ENCODE measurements at places on chromosomes 12 and 14.
A peak's percentile ranks its signal among the peaks of the same experiment; 100 is the strongest.

DNA sequence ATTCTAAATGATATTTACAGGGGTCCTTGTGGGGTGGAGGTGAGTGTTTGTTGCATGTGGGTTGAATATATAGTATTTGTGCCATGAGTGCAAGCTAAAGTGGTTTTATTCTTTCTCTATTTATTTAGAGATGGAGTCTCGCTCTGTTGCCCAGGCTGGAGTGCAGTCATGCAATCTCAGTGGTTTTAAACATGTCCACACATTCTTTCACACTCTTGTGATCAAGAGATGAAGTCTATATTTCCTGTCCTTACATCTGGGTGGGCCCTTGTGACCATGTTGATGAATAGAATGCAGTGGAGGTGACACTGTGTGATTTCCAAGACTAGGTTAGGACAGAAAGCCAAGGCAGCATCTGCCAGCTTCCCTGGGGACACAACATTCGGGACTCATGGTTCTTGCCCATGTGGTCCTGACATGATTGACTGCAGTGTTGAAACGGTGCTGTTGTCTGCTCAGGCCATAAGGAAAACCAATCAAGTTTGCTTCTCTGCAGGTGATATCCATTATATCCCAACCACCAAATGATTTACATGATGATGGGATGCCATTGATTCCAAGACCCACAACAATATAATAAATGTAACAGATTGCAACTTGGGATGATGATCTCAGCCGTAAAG, 172.6 kb downstream of the SUDS3 start:
- DNase-seq = no peak

DNA sequence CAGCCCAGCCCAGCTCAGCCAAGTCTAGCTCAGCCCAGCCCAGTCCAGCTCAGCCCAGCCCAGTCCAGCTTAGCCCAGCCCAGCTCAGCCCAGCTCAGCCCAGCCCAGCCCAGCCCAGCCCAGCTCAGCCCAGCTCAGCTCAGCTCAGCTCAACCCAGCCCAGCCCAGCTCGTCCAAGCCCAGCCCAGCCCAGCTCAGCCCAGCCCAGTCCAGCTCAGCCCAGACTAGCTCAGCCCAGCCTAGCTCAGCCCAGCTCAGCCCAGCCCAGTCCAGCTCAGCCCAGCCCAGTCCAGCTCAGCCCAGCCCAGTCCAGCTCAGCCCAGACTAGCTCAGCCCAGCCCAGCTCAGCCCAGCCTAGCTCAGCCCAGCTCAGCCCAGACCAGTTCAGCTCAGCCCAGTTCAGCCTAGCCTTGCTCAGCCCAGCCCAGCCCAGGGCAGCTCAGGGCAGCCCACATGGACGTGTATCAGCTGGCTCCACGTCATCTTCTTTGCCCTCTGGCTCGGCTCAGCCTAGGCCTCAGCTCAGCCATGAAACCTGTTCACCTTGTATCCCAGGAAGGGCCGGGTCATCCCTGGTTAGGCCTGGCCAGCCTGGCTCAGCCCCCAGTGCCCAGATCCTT, 185.6 kb downstream of the TMEM121 start:
- no peak for DNase-seq

DNA sequence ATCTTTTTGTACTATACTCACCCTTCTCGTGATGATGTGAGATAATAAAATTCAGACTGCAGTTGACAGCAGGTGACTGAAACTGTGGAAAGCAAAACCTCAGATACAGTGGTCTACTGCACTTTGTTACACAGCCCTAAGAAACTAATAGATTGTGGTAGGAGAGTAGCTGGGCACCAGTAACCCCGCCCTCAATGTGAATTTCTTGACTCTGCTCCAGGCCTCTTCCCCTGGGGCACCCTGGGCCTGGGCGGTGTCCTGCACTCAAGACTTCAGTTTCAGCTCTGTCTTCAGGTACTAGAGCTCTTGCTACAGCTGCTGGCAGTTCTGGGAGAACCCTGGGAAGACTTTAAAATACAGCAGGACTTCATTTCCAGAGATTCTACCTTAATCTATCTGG, 197.6 kb upstream of the AVPR1A start:
- no peak for DNase-seq

- no peak for DNase-seq
Observed at GRCh38 chr12:694734-695503, 31.7 kb upstream of the NINJ2 start.

- DNase-seq = no peak
Observed at GRCh38 chr12:54215989-54216796, 27.4 kb upstream of the SMUG1 start.

DNA sequence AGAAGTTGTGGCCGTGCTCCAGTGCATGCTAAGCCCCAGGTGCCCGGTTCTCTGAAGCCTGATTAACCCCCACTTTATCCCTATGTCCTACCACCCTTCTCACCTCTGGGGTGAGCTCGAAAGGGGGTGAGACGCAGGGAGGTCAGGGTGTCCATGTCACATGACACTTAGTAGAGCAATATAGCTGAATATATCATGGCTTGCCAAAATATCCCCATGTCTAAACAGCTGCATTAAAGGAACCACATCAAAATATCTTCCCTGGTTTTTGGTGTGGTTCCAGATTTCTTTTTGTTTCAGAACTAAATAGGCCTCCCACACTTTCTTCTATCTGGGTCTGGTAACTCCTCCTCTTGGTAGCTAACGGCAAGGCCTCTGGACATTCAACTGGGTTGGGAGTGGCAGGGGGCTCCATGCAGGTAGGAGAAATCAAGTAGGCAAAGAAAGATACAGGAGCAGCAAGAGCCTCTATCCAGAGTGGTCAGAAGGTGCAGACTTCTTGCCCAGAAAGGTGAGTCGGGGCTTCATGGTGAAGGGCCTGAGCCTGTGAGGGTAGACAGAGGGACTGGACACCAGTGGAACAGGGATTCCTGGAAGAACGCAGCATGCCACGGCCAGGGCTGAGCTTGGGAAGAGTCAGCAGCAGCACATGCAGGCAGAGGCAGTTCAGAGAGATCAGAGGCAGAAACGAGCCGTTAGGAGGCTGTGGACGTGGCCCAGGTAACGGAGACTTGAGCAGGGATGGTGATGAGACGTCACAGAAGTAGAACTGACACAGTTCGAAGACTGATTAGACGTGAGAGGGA, 202.8 kb upstream of the DIO3 start:
- no peak for DNase-seq

DNA sequence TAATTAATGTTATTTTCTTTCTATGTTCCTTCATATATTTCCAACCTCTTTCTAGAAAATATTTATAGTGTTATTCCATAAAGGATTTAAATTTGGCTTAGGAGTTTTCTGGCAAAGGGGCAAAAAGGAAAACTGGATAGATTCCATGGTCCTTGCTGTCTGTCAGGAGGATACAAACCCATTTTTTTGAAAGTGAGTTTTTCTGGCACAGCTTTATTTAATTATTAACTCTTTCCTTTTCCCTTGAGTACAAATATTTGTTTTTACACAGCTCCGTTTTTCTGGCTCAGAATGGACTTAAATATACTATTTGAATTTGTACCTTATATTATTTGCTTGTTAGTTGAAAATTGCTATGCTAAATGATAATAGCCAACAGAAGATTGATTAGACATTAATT, 56.3 kb downstream of the MNAT1 start:
- DNase-seq = no peak

- DNase-seq = peak; percentile 96
Observed at GRCh38 chr14:53306267-53306721, 153.2 kb upstream of the DDHD1 start.

GRCh38 chr14:104582662-104583061, 3.1 kb downstream of the C14orf180 start:
- DNase-seq = no peak

DNA sequence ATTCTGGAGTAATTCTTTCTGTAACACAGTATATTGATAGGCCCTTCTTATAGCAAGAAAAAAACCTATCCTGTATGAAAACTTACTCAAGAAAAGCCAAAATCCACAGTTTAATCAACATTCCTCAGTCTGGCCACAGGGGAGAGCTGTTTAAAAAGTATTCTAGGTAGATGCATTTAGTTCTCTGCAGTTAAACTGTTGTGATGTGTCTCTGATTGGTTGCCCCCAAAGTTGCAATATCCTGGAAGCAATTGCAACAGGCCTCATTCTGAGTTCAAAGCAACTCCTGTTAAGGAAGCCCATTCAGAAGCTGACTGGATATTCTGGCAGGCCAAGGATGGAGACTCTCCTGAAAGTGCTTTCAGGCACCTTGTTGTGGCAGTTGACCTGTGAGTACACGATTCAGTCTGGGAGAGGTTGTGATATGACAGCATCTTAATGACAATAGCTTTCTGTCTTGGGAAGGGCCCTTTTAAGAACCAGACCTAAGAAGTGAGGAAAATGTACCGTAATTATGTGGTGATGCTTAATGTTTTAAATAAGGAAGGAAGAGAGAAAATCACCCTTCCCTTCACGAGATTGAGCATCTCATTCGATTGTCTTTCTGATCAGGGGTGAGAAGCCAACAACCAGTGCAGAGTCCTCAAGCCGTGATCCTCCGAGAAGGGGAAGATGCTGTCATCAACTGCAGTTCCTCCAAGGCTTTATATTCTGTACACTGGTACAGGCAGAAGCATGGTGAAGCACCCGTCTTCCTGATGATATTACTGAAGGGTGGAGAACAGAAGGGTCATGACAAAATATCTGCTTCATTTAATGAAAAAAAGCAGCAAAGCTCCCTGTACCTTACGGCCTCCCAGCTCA, 420.7 kb downstream of the DAD1 start:
- no peak for DNase-seq

DNA sequence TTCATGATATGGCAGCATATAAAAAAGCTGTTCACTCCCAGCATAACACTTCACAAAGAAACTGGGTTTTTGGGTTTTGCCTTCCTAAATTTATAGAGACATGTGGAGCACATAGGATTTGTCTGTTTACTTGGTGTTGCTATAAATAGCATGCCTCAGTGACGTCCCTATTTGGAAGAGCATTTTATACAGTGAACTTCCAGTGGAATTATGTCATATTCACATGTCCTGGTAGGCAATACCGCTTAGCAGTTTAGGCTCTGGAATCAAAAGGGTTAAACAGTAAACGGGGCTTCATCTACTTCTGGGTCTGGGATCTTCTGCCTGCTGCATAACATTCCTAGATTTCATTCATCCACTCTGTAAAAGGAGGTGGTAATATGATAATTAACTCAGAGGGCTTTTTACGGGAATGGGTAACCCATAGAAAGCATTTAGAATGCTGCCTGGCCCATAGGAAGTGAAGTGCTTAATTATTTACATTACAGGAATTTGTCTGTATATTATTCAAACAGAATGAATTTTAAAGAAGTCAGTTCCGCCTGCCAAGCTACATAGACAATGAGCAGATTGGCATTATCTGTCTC, 396.1 kb downstream of the TMTC2 start:
- DNase-seq = no peak

DNA sequence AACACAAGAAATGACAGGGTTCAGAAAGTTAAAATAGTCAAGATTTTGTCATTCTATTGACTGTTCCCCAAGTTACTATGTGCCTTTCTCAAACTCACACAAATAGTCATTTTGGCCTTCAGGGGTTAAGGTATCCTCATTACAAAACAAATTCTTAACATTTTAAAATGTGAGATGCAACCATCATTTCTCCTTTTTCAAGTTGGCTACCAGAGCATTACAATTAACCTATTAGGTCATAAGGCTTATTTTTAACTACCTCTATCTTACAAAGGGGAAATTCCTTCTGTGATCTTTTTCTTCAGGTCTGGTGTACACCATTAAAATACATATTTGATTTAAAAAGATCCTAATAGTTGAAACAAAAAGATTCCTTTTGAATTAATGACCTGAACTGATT, 61.2 kb downstream of the SLC38A1 start:
- DNase-seq = no peak

- DNase-seq = no peak
Observed at GRCh38 chr14:80809663-80810062, 131.9 kb downstream of the CEP128 start.

All from hippocampal formation (tissue), 2 donors.